Activated T-cell treated with anti-CD3 and anti-CD28 coated beads for 48 hours (primary cell): ENCODE measurements at places on chromosomes 1 and 21.

DNA sequence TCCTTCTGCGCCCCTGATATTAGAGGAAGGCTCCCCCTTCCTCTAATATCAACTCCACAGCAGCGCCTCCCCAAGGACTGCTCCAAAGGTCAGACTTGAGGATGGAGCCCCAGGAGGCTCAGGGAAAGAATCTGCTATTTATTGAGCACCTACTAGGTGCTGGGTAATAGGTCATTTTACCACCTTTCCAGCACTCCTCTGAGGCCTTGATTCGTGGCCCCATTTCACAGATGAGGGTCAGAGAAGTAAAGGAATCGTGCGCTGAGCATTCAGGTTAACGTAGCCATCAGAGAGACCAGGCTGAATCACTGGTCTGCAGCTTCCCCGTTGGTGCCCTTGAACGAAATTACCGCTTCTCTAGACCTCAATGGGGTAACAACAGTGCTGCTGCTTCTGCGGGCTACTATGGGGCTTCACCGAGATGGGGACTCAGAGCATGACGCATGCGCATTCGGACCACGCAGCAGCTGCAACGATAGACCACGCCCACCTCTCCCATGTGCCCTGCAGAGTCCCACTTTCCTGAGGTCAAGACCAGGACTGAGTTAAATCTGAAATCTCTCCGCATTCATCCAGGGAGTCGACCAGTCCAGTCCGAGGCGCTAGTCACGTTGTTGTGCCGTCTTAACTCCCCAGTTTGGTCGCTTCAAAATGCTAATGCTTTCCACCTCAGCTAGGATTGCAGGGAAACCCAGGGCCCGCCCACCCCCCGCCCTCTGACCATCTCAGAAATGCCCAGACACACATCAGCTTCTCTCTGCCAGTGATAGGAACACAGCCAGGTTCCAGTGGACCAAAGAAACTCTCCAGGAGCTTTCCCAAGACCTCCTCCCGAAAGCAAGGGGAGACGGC lies 12.9 kb downstream of the CAMK2N1 start:
- no peak for DNase-seq

DNA sequence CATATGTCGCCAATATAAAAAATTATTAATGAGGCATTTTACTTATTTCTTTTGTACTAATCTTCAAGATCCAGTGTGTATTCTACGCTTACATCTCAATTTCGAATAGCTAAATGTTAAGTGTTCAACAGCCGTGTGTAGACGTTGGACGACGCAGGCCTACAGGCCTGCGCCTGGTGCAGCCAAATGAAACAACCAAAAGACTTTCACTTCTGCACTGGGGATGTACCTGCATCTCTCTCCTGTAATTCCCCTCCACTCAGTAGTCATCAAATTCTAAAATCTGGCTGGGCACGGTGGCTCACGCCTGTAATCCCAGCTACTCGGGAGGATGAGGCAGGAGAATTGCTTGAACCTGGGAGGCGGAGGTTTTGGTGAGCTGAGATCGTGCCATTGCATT lies 76.8 kb upstream of the HNRNPU start:
- no peak for DNase-seq

- no peak for DNase-seq
Observed at GRCh38 chr1:67843331-67843730, 10.1 kb upstream of the GNG12 start.

- no peak for DNase-seq
Observed at GRCh38 chr1:22388671-22389450, 62.8 kb upstream of the ZBTB40 start.
